Tibial nerve (tissue), 4 donors: ENCODE measurements at places on chromosomes 2 and 18. TPM values are rescaled to one million over a fixed set of nuclear protein-coding genes. Genes with fewer than 3 reads are reported as not detected.

GRCh38 chr2:46229134-46230063 is 67.8 kb upstream of the EPAS1 start:
- H3K4me1 ChIP-seq, result peaks cover 5% of the 10 kb centered on the region
- no peaks in the 10 kb centered on the region for H3K27me3 ChIP-seq
- H3K36me3 ChIP-seq, result no peaks in the 10 kb centered on the region
- DNase-seq, result no peak
- H3K27ac ChIP-seq, result no peak overlapping the region

DNA sequence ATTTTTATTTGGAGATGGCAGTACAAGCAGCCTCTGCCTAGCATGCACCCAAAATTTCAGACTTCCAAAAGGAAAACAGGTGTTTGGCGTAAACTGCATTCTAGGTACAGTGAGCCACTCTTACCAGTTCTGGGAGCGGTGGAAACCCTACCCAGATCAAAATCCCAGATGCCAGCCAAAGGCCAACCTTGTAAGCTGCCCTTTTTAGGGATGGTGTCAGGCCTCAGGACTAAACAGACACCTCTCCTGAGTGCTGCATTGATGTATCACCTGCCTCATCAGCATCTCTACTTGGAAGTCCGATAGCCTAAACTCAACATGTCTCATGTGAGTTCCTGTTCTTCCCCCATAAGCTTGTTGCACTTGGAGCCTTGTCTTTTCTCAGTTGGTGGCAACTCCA is 104.0 kb downstream of the MAP4K4 start:
- no peak overlapping the region for H3K4me3 ChIP-seq
- no peaks in the 10 kb centered on the region for H3K27me3 ChIP-seq
- H3K4me1 ChIP-seq, result peaks cover 25% of the 10 kb centered on the region
- no peaks in the 10 kb centered on the region for H3K36me3 ChIP-seq

The ANKRD53 gene
- 4.0 TPM for total RNA-seq

The ASXL3 gene
- 7.2 TPM for total RNA-seq
